ENCODE measurements at places on chromosomes 3 and 15. TPM values are rescaled to one million over a fixed set of nuclear protein-coding genes. Genes with fewer than 3 reads are reported as not detected.

GRCh38 chr15:51414256-51414860, 72.9 kb downstream of the GLDN start:
- ATAC-seq: no peak

- no peak for ATAC-seq
Observed at GRCh38 chr15:39321977-39322376, 258.9 kb upstream of the THBS1 start.

DNA sequence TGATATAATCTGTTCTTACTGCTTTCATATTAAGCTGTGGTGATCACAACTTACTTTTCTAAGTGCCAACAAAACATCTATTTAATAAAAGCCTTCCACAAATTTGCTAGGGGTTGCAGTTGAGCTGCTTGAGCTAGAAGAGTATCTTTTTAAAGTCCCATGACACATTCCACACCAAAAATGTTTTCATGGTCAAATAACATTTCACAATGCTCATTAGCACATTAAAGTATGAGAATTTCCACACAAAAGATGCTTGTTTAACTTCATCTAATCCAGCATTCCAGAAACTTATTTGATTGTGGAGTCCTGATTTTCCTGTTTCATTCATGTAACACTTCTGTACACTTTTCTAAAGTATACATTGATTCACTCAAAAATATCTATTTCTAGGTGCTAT, 876.1 kb upstream of the CFAP20DC start:
- ATAC-seq: no peak

The VPS8 gene
- total RNA-seq: 73.6 TPM

The TERB2 gene
- total RNA-seq: not detected

All from activated T-helper 17 cell treated with anti-CD3 and anti-CD28 coated beads, Interleukin-2, amount 50 U/mL, for 72 hours (primary cell).